Activated CD8-positive, alpha-beta memory T cell treated with anti-CD3 and anti-CD28 coated beads for 24 hours (primary cell): ENCODE measurements at places on chromosomes 16 and 17.
A peak's percentile ranks its signal among the peaks of the same experiment; 100 is the strongest.

DNA sequence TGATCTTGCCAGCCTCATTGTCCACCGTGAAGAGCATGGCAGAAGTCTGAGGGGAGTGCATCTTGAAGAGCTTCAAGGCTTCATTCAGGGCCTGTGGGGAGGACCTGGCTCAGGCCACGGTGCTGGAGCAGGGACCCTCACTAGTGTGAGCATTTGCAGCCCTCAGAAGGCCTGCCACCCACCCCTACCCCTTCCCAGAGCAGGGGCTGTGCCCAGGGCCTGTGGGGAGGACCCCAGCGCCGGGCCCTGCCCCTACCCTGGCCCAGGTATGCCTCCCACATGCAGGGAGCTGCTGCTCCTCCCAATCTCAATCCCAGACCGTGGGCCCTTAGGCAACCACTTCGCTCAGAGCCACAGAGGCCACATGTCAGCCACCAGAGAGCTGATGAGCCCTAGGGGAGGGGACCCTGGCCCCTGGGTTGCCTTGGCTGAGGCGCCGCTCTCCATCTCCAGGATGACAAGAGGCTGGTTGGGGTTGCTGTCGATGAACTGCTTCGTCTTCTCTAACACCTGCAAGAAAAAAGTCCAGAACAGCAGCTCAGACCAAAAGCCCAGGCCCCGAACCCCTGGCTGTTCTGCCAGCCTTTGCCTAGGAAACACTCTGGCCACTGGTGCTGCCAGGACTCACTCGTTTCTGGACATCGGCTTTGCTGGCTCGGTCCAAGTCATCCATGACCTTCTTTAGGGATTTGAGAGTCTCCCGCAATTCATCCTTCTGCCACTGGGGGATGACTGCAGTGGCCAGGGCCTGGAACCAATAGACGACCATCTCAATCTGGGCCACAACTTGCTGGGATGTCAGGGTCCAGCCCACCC, 1.8 kb upstream of the EXOSC6 start:
- DNase-seq, result peak; percentile 71

- DNase-seq, result no peak
These were observed 25.4 kb downstream of the PELP1 start for GRCh38 chr17:4678448-4679026.

- DNase-seq, result no peak
These were observed 157.3 kb downstream of the CDH13 start for GRCh38 chr16:82783933-82784572.

GRCh38 chr17:65559461-65559803, 2.0 kb downstream of the AXIN2 start:
- no peak for DNase-seq

DNA sequence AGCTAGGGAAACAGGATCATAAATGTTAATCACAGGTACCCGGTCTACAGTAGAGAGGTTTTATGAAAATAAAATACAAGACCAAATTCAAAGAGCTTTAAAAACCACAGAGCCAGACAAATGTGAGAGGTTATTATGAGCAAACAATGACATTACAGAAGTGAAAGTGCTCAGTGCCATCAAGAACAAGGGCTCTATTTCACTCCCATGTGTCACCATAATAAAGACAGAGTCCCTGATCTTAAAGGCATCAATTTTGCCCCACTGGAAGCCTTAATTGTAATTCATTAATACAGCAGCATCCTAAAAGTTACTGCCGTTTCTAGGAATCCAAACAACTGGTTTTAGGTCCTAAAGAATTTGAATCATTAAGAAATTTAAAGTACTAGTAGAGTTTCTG, 43.7 kb upstream of the CDRT4 start:
- no peak for DNase-seq

- no peak for DNase-seq
These were observed 222.1 kb downstream of the RBFOX3 start for GRCh38 chr17:79388556-79389295.

GRCh38 chr16:9112166-9112843, 20.9 kb downstream of the HAPSTR1 start:
- peak; percentile 56 for DNase-seq

- no peak for DNase-seq
These were observed 71.3 kb downstream of the SOX9 start for GRCh38 chr17:72191921-72192799.

DNA sequence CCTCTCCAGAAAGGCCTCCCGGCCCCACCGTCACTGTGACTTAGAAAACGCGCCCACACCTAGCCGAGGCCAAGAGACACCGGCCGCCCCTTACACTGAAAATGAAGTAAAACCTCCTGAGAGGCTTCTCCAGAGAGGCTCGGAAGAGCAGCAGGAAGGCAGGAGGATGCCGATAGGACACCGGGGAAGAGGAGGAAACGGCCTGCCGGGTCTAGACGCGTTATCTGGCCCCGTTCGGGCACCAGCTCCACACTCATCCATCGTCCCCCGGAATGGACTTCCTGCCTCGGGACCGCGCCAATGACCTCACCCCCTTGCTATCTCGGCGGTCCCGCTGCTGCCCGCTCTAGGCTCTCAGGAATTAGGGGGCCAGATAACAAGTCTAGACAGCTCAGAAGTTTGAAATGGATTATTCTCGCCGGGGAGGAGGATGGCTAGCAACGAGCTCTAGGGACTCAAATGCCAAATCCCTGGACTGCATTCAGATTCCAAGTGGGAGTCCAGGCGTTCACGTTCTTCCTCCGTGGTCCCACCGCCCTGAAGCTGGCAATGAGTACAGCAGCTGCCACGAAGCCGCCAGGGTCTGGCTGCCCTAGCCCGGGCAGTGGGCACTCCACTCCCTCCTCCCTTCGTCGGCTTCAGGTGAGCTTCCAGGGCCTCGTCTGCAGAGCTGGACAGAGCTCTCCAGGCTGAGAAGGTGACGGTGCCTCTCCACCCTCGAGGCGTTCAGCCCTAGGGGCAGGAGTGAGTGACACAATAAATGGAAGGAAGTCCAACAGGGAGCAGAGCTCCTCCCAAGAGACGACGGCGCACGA, 350.9 kb downstream of the FOXL1 start:
- no peak for DNase-seq

DNA sequence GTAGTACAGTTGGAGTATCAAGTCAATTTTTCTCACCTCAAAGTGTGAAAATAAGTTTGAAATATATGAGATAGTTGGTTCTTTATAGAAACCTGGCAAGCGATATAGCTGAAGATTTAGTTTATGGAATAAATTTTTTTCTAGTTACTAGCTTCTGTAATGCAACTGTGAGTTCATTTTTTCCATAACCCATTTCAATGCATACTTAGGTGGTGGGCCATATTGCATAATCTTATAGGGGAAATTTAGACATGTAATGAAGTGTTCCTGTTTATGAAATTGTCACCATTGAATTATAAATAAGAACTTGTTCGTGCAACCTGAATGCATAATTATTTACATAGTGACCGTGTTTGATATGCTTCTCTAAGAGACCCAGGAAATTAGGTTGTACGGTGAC, 9.0 kb downstream of the MOSMO start:
- no peak for DNase-seq

GRCh38 chr16:28491230-28491969, 474 bp downstream of the CLN3 start:
- DNase-seq, result no peak

DNA sequence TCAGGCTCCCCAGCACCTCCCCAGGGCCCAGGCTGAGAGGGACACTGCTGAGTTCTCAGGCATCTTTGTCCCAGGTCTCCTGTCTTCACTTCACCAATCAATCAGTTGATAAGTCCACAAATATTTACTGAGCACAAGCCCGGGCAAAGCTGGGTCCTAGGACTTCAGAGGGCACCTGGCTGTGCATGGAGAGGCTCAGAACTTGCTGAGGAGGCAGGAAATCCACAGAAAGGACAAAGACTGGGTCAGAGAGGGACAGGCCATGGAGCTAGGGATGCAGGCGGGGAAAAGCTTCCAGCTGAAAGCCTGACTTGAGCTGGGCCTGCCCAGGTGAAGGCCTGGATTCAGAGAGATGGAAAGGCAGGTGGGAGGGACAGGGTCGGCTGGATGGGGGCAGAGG, 33.2 kb upstream of the C1QL1 start:
- DNase-seq, result no peak

GRCh38 chr17:74690409-74690825, 22.3 kb downstream of the CD300LF start:
- DNase-seq, result no peak

GRCh38 chr16:11634312-11634711, 33.9 kb upstream of the SNN start:
- no peak for DNase-seq

DNA sequence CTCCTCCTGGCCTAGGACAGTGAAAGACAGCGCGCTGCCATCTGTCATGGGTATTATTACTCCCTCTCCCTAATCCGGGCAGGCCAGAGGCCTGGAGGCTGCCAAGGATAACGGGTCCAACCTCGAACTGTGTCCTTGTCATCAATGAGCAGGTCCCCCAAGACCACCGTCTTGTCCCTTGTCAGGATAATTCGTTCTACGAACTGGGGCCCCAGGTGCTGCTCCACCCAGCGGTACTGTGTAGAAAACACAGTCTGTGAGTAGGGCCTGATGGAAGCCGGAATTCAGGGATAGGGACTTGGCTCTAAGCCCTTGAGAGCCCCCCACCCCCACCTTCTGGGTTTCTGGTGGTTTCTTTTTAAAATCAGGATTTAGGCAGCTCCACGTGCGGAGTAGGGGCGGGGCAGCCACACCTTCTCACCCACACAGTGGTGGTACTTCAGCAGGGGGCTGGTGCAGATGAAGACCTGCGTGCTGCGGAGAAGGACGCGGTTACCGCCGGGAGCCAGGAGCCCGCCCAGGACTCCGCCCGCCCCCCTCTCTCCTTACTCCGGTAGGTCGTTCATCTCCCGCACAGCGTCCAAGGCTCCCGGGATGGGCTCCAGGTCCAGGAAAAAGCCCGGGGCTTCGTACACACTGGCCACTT, 787 bp downstream of the NT5C start:
- DNase-seq, result no peak

DNA sequence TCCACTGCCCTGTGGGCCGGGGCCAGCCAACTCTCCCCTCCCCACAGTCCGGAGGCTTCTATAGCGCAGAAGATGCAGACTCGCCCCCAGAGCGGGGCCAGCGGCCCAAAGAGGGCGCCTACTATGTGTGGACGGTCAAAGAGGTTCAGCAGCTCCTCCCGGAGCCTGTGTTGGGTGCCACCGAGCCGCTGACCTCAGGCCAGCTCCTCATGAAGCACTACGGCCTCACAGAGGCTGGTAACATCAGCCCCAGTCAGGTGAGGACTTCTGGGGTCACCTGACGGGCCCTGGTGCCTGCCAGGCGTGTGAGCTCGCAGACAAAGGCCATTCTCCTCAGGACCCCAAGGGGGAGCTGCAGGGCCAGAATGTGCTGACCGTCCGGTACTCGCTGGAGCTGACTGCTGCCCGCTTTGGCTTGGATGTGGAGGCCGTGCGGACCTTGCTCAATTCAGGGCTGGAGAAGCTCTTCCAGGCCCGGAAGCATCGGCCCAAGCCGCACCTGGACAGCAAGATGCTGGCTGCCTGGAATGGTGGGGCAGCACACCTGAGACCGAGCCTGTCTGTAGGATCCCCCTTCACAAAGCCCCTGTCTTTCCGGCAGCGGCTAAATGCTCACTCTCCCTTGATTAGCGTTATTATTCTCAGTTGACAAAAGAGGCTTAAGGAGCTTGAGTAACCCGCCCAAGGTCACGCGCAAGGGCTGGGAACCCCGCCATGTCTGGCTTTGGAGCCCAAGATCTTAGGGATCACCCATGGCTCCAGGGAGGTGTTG, 3.9 kb downstream of the SPATA20 start:
- DNase-seq, result no peak

GRCh38 chr17:55424893-55425540, 3.4 kb upstream of the MMD start:
- no peak for DNase-seq

- DNase-seq, result peak; percentile 75
These were observed 9.3 kb downstream of the RIPOR1 start for GRCh38 chr16:67537636-67538591.

DNA sequence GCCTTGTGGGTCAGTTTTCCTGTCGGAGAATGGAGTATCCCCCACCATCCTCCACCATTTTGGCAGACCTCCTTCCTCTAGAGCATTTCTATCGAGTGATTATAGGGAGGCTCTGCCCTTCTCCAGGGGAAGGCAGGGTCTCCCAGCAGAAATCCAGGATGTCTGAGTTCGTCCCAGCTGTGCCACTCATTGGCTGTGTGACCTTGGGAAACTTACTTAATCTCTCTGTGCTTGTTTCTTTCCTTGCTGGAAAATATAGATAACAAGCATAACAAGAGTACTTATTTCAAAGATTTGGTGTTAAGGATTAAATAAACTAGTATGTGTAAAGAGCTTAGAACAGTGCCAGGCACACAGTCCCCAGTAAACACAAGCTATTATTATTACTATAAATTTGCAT, 14.8 kb downstream of the ATP2A3 start:
- no peak for DNase-seq

DNA sequence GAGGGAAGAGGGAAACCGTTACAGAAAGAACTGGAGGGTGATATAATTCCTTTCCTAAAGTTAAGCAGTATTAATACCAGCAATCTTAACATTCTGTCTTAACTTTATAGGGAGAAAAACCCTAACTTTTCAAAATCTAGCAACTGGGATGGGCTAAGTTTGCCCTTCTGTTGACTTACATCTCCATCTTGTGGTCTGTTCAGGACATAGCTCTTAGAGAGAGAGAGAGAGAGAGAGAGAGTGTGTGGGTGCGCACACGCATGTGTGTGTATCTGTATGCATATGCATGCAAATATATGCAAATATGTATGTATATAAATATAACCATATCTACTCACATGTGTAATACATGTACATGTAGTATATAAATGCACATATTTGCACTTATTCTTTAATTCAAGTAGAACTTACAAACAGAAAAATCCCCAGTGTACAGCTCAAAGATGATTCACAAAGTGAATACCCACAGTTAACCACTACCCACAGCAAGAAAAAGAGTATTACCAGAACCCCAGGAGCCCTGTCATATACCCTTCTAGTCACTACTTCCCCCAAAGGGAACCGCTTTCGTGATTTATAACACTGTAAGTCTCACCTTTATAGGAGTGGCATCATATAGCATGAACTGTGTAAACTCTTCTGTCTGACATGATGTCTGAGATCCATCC, 46.5 kb downstream of the STX8 start:
- DNase-seq, result no peak

DNA sequence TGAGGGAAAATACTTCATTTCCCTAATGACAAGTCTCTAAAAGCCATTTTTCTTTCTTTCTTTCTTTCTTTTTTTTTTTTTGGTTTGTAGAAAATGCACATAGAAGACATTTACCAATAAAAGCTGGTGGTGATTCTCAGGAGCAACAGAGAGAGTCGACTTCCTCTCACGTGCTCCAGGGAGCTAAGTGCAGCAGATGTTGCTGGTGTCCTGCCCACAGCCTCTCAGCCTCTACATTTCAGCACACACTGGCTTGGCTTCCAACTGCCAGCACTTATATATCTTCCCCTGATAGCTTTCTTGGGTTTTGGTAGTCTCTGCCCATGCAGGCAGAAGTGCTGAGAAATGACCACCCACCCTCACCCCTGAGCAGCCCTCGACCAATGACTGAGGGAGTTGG, 58.4 kb upstream of the MARCHF10 start:
- DNase-seq, result no peak

GRCh38 chr16:20064520-20064919, 9.2 kb downstream of the GPR139 start:
- no peak for DNase-seq

- DNase-seq, result peak; percentile 60
These were observed 394.0 kb downstream of the CA10 start for GRCh38 chr17:51764387-51764971.

GRCh38 chr17:8122422-8122923, 1.4 kb downstream of the HES7 start:
- DNase-seq, result peak; percentile 63
